Panc1 (cell line): ENCODE measurements at places on chromosomes 13 and 19. TPM values are rescaled to one million over a fixed set of nuclear protein-coding genes. Genes with fewer than 3 reads are reported as not detected.
A peak's percentile ranks its signal among the peaks of the same experiment; 100 is the strongest.

DNA sequence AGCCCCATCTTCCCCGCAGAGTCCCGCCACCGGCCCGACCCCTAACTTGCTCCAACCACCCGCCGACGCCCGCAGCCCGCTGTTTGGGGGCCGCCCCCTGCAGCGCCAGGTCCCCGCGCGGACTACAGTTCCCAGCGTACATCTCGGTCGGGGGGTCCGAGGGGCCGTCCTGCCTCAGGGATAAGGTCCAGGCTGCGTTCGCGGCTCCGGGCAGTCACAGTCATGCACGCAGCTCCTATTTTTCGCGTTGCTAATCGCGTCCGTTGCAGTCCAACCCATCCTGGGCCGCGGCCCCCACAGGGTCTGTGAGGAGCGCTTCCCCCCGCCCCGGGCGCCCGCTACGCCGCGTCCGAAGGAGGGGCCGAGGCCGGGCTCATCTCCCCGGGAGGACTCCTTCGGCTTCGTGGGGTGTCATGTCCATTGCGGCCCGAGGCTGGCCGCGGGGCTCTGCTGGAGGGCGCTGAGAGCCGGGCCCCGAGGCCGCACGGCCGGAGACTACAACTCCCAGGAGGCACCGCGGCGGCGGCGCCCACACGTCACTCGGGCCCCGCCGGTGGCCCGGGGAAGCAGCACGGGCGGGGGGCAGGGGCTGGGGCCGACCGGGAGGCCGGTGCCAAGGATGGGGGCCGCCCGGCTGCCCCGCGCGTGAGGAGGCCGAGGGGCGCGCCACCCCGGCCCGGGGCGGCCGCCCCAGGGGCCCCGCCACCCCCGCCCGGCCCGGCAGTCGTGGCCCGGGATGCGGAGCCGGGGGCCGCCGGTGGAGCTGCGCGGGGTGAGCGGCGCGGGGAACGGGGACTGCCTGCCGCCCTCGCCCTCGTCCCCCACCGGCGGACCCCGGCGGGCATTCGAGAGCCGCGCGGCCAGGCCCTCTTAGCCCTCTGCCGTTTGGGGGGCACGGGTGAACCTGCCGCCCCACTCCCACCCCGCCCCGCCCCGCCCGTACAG, at the start of gene MAP3K10:
TSS of gene MAP3K10 (plus strand) at position 536 of the 945 bp plus-strand sequence. CDS start 606 bp downstream, outside the sequence.
- DNase-seq = peak; percentile 99
- H3K27ac ChIP-seq = peak within 1 kb of the TSS; percentile 49
- H3K4me3 ChIP-seq = peak within 1 kb of the TSS; percentile 36
- peaks cover 23% of the 10 kb centered on the region for H3K4me1 ChIP-seq
- H3K36me3 ChIP-seq = no peaks in the 10 kb centered on the region

KLK3 gene
- not detected for total RNA-seq

- H3K4me1 ChIP-seq = 0 out of 2 replicates have a peak, but pooled peaks cover 2% of the 10 kb centered on the region
- DNase-seq = no peak
- no peak overlapping the region for H3K27ac ChIP-seq
- no peak overlapping the region for H3K4me3 ChIP-seq
- no peaks in the 10 kb centered on the region for H3K36me3 ChIP-seq
Measured at GRCh38 chr19:43476606-43477005, 11.2 kb upstream of the LYPD3 start.

GRCh38 chr19:47890865-47891621, 4.9 kb upstream of the SULT2A1 start:
- no peaks in the 10 kb centered on the region for H3K4me1 ChIP-seq
- H3K36me3 ChIP-seq = no peaks in the 10 kb centered on the region

DNA sequence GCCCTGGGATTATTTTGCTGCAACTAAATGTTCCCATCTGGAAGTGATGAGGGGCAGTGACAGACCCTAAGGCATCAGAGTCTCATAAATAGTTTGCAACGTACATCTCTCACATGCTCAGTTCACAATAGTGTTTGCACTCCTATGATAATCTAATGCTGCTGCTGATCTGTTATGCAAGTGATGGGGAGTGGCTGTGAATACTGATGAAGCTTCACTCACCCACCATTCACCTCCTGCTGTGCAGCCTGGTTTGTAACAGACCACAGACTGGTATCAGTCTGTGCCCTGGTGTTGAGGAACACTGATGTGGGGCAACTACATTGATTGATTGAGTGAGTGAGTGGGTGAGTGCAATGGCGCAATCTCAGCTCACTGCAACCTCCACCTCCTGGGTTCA, 54.9 kb downstream of the ZNF726 start:
- DNase-seq = no peak
- H3K4me1 ChIP-seq = no peaks in the 10 kb centered on the region
- H3K27ac ChIP-seq = no peak overlapping the region
- H3K36me3 ChIP-seq = no peaks in the 10 kb centered on the region
- H3K4me3 ChIP-seq = no peak overlapping the region
- H3K27me3 ChIP-seq = no peaks in the 10 kb centered on the region

DNA sequence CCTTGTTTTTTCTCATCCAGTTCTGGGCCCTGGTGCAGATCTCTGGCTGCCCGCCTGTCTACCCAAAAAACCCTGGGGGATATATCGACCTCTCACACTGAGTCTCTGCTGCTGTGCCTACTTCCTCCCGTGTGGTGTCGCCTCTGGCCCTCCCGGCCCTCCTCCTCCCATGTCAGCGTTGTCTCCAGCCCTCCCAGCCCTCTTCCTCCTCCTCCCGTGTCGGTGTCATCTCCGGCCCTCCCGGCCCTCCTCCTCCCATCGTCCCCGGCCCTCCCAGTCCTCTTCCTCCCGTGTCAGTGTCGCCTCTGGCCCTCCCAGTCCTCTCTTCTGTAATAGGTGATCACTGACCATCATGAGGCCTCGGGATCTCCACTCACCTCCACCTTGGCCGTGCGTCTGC, 81.8 kb downstream of the GPR12 start:
- no peaks in the 10 kb centered on the region for H3K36me3 ChIP-seq
- no peaks in the 10 kb centered on the region for H3K4me1 ChIP-seq
- DNase-seq = no peak
- no peak overlapping the region for H3K27ac ChIP-seq

DNA sequence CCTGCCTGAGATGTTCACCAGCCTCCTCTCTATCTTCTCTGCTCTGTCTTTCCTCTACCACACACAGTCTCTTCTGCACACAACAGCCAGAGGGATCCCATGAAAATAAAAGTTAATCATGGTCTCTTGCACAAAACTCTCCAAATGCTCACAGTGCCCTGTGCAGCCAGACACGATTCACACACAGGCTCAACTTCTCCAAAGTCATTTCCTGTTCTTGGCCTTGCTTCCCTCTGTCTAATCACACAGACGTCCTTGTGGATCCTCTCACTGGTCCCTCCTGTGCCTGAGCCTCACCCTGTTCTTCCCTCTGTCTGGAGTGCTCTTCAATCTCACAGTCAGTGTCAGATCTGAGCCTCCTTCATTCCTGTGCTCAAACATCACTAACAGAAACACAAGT, 7.8 kb downstream of the SIGLEC12 start:
- peaks cover 3% of the 10 kb centered on the region; the same call in 1 of the 2 replicates for H3K27me3 ChIP-seq
- no peak overlapping the region for H3K27ac ChIP-seq
- no peak for DNase-seq
- H3K4me1 ChIP-seq = no peaks in the 10 kb centered on the region

TUBA3C gene
- total RNA-seq = not detected

DNA sequence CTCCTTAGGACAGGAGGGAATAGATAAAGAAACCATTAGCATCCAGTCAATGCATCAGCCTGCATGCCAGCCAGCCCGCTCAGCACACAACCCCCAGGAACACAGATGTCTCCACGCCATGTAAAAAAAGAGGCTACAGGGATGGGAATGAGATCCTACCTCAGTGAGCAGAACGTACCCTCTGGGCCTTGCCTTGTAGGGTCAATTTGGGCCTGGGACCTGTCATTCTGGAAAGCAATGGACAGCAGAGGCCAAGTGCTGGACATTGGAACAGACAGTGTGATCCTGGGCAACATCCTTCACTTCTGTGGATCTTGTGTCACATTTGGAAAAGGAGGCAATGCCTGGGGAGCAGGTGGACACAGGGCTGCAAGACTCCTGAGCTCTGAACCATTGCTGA, 26.0 kb downstream of the VSTM2B start:
- no peaks in the 10 kb centered on the region for H3K4me1 ChIP-seq
- 0 out of 2 replicates have a peak, but pooled peaks cover 2% of the 10 kb centered on the region for H3K27me3 ChIP-seq
- no peak for DNase-seq
- H3K27ac ChIP-seq = no peak overlapping the region
- no peaks in the 10 kb centered on the region for H3K36me3 ChIP-seq

- H3K4me1 ChIP-seq = no peaks in the 10 kb centered on the region
- no peaks in the 10 kb centered on the region for H3K36me3 ChIP-seq
- no peak for DNase-seq
- H3K27me3 ChIP-seq = no peaks in the 10 kb centered on the region
- no peak overlapping the region for H3K4me3 ChIP-seq
- H3K27ac ChIP-seq = no peak overlapping the region
Measured at GRCh38 chr19:51797480-51797879, 2.5 kb downstream of the FPR3 start.

MAMSTR gene
- 3.3 TPM for total RNA-seq

GRCh38 chr13:39350461-39350881, 252.5 kb downstream of the LHFPL6 start:
- no peak overlapping the region for H3K4me3 ChIP-seq
- no peak for DNase-seq
- H3K4me1 ChIP-seq = no peaks in the 10 kb centered on the region
- H3K27me3 ChIP-seq = no peaks in the 10 kb centered on the region
- H3K27ac ChIP-seq = no peak overlapping the region

- H3K36me3 ChIP-seq = no peaks in the 10 kb centered on the region
- H3K4me1 ChIP-seq = peaks cover 54% of the 10 kb centered on the region
- H3K27me3 ChIP-seq = no peaks in the 10 kb centered on the region
- H3K4me3 ChIP-seq = no peak overlapping the region
Measured at GRCh38 chr19:16588824-16589577, 16.8 kb upstream of the SLC35E1 start.

LIM2 gene
- total RNA-seq = not detected

DNA sequence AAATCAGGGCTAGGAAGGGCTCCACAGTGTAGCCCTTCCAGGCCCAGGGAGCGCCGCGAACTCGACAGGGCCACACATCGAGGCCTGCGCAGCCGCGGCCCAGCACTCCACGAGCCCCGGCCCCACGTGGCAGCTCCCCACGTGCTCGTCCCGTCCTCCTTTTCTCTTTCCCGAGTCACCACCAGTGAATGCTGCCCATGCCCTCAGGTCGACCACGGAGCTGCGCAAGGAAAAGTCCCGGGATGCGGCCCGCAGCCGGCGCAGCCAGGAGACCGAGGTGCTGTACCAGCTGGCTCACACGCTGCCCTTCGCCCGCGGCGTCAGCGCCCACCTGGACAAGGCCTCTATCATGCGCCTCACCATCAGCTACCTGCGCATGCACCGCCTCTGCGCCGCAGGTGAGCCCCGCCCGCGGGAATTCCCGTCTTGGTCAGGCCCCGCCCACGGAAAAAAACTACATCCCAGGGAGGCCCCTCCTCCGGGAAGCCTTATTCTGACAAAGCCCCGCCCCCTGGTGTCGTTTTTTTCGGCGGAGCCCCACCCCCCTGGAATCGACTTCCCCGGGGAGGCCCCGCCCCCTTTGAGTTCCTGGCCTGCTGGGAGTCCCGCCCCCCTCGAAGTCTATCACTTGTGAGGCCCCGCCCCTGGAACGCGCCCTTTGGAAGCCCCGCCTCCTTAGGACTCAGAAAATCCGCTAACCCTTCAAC, 7.0 kb downstream of the HIF3A start:
- H3K4me3 ChIP-seq = 0 out of 2 replicates have a peak overlapping the region, but pooled peaks have one; percentile 4
- H3K4me1 ChIP-seq = no peaks in the 10 kb centered on the region

KLK13 gene
- total RNA-seq = not detected

GRCh38 chr13:31172535-31172934, 10.8 kb upstream of the HSPH1 start:
- no peaks in the 10 kb centered on the region for H3K27me3 ChIP-seq
- peak overlapping the region; percentile 68 for H3K27ac ChIP-seq
- peak; percentile 64 for DNase-seq
- H3K4me1 ChIP-seq = peaks cover 9% of the 10 kb centered on the region

GRCh38 chr19:11735375-11735774, 3.4 kb downstream of the ZNF823 start:
- no peaks in the 10 kb centered on the region for H3K27me3 ChIP-seq
- no peak for DNase-seq
- H3K36me3 ChIP-seq = no peaks in the 10 kb centered on the region
- no peak overlapping the region for H3K4me3 ChIP-seq
- no peak overlapping the region for H3K27ac ChIP-seq
